ENCODE measurements at places on chromosomes 7 and 10.
A peak's percentile ranks its signal among the peaks of the same experiment; 100 is the strongest.

DNA sequence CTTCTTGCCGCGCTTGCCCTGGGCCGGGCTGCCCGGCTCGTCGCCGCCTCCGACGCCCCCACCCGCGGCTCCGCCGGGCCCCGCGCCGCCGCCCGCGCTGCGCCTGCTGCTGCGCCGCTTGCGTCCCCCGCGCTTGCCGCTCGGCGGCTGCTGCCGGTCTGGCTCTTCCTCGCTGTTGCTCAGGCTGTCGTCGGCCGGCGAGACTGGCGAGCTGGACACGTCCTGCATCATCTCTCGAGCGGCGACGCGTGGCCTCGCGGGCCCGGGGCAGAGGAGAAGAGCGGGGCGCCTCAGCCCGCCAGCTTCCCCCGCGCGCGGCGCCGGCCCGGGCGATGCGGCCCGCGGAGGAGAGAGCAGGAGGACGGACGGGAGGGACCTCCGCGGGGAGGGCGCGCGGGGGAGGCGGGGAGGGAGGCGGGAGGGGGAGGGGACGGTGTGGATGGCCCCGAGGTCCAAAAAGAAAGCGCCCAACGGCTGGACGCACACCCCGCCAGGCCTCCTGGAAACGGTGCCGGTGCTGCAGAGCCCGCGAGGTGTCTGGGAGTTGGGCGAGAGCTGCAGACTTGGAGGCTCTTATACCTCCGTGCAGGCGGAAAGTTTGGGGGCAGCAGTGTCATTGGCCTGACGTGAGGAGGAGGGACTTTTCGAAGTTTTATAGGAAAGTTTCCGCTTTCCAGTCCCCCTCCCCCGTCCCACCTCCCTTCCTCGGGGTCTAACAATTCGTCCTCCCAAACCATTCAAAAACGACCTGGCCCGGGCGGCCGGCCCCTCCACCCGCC lies at the start of gene TWIST1:
TWIST1 (minus strand) TSS at position 546 of the 779 bp plus-strand sequence; CDS start at position 231, 315 bp downstream.
- DNase-seq: peak; percentile 82

DNA sequence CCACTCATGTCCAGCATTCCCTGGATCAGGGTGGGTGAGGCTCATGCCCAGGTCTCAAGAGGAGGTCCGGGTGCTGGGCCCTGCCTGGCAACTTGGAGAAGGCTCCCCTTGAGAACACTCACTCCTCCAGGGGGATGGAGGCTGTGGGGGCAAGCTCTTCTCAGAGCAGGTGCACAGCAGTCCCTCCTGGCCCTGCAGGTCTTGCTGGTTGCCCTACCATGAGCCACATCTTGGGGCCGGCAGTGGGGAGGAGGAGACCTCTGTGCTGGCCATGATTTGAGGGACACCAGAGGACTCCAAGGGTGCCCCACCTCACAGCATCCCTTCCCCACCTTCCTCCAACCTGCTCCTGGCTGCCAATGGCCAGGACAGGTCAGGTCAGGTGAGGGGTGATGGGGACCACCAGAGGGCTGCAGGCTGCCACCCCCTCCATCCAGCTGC lies 87.4 kb upstream of the RET start:
- no peak for DNase-seq

DNA sequence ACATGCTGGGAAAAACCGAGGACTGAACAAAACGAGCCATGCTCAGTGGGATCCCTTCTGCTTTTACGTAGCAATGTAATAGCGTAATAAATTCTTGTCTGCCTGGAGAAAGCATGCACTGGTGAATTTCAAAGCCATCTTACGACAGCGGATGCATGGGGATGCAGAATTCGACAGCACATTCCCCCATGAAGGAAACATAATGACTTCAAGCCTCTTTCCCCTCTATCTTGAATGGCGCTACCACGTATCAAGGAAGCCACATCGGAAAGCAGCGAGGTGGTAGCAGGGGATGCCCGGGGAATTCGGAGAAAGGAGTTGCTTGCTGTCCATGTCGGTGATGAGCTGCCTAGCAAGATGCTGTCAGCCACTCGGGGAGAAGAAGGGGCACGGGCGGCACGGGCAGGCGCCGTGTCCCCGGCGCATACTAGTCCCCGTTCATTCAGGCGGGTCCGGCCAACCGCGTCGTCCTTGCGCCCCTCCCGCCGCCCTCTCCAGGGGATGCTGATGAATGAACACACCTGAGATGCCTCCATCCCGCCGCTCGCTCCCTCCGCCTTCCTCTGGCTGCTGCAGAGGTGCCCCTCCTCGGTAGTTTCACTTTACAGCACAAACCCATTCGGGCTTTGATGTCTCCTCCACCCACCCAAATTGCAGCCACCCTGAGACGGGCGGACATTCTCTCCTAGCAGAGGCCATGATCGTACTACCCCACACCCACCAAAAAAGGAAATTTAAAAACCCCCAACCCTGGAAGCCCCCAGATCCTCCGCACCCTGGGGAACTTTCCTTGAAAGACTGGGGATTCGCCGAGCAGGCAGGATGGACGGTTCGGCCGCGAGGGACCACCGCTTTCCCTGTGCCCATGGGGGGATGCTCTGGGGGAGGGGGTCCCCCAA lies 644 bp downstream of the SORBS1 start:
- DNase-seq: peak; percentile 34

DNA sequence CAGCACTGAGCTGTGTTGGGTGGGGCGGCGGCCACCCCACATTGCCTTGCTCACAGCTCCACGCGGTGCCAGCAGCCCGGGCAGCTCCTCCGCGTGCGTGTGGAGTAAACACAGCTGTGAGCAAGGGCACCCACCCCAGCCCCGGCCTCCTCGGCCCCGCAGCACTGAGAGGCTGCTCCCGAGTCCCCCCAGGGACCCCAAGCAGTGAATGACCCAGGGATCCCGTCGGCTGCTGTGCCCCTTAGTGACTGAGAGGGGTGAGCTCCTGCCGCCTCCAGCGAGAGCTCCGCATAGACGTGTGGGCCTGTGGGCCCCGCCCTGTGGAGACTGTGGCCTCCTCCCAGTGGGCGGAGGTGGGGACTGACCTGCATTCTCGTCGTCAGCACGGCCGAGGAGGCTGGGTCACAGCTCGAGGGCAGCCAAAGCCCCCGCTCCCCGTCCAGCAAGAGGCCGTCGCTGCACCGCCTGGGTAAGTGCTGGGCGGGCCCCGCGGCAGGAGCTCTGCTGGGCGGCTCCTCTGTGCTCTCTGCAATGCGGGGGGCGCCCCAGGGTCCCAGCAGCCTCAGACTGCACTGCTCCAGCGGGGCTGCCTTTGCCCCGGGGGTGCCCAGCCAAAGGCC lies 29.9 kb upstream of the UTF1 start:
- DNase-seq: no peak

GRCh38 chr7:113092762-113093161 lies 6.1 kb upstream of the GPR85 start:
- DNase-seq: no peak

DNA sequence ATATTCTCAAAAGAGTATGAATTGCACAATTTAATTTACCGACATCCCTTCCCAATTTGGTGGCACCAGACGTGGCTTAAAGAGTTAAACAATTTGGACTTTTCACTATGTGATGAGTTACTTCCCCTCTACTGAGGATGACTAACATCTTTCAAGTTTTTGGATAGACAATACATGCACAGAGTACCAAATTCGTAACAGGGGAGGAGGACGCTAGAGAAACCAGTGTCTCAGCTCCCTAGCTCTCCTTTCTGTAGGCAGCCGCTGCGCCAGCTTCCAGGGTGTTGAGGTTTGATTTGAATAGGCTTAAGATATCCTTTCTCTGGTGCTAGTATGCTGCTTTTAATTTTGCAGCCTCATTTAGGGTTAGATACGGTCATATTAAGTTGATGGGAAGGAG lies 69.2 kb downstream of the GNA12 start:
- no peak for DNase-seq

DNA sequence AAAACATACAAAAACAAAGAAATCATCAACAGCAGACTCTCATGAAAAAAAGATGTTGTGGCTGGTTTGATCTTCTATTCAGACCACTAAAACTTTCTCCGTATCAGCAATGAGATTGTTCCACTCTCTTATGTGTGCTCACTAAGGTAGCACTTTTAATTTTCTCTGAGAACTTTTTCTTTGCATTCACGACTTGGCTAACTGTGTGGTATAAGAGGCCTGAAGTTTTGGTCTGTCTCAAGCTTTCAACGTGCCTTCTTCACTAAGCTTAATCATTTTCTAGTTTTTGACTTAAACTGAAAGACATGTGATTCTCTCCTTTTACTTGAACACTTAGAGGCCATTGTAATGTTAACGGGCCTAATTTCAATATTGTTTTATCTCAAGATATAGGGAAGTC lies 1231.6 kb downstream of the SORCS3 start:
- DNase-seq: no peak

- peak; percentile 11 for DNase-seq
Observed at GRCh38 chr7:16817536-16817935, 12.7 kb upstream of the AGR2 start.

- no peak for DNase-seq
Observed at GRCh38 chr7:50808282-50808888, 25.7 kb upstream of the GRB10 start.

DNA sequence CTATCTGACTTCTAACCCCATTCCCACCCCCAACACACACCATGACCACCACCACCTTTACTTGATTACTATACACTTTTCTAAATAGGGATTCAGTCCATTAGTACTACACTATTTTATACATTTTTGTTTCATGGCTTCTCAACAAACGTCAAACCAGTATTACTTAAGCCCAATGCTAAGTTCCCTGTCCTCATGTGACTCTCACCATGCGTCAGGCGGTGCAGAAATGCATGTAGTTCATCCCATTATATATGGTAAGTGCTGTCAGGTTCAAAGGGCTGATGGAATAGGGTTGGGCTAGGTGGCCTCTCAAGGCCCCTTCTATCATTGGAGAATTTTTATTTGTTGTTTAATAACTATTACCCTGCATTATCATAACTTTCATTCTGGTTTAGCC lies 19.5 kb upstream of the VPS41 start:
- no peak for DNase-seq

DNA sequence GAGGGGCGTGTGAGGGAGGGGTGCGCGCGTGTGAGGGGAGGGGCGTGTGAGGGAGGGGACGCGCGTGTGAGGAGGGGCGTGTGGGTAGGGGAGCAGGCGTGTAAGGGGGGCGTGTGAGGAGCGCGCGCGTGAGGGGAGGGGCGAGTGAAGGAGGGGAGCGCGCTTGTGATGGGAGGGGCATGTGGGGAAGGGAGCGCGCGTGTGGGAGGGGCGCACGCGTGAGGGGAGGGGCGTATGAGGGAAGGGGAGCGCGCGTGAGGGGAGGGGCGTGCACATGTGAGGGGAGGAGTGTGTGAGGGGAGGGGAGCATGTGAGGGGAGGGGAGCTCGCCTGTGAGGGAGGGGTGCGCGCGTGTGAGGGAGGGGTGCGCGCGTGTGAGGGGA lies 19.1 kb downstream of the MXI1 start:
- DNase-seq: no peak

Data from KBM-7 (cell line).